ENCODE measurements at places on chromosomes 1 and 21. TPM values are rescaled to one million over a fixed set of nuclear protein-coding genes. Genes with fewer than 3 reads are reported as not detected.

GRCh38 chr1:175191659-175192058, 917 bp downstream of the KIAA0040 start:
- DNase-seq, result peak; percentile 42

- no peak for DNase-seq
These were observed 14.1 kb downstream of the NPPA start for GRCh38 chr1:11833497-11833896.

DR1 gene
- 117 TPM for total RNA-seq

DNA sequence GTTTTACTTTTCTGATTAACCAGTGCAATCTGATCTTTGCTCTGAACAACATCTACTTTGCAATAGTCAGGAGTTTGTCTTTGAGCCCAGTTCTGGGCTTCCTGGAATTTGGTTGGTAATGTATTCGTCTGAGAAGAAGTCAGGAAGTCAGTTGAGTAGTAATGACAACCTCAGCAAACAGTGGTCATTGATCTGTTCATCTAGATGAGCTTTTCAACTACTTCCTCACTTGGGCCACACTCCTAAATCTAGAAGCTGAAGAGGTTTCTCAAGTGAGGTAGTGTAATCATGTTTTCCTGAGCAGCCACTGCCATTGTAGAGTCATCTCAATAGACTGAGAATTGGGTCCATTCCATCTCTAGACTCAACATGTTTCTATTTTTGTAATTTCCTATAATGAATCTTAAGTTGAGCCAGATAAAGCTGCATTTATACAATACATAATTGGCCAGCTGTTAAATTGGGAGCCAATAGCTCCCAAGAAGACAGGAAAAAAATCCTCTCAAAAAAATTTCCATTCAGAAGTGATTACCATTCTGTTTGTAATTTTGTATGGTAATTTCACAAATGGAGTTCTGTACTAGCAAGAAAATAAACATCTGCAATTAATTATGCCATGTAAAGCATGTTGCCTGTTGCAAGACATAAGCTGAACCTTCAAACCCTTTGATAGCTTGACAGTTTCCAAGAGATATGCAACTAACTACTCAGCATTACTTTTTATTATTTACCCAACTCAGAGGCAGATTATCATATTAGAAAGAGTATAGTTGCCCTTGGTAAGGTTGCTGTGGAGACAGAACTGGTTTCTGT, 49.6 kb downstream of the WDR64 start:
- no peak for DNase-seq
